Activated CD4-positive, alpha-beta T cell treated with anti-CD3 and anti-CD28 coated beads, Interleukin-2, amount 50 U/mL, for 24 hours (primary cell): ENCODE measurements at places on chromosomes 16 and 17.
A peak's percentile ranks its signal among the peaks of the same experiment; 100 is the strongest.

- DNase-seq: no peak
Measured at GRCh38 chr17:58643147-58643546, 48.7 kb downstream of the TEX14 start.

GRCh38 chr17:44919885-44920564, 4.7 kb upstream of the GFAP start:
- peak; percentile 18 for DNase-seq

DNA sequence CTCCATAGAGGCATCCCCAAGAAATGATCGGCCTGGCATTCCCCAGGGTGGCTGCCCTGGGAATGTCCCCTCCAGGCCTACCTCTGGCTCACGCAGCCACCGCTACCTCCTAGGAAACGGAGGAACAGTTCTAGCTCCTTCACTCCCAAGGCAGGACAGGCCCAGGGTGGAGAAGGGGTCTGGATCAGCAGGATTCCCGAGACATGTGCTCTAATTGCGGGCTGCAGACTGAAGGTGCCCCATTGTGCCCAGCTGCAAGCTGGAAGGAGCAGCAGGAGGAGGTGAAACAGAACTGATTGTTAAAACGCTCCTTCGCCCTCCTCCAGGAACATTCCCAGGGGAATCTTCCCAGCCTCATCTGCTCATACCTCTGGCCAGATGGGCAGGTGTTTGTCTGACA, 40.8 kb downstream of the SCNN1G start:
- no peak for DNase-seq

GRCh38 chr16:89350701-89351380, 133.3 kb downstream of the ZNF778 start:
- DNase-seq: peak; percentile 51

GRCh38 chr16:89174877-89175276, 3.3 kb downstream of the CDH15 start:
- DNase-seq: no peak

DNA sequence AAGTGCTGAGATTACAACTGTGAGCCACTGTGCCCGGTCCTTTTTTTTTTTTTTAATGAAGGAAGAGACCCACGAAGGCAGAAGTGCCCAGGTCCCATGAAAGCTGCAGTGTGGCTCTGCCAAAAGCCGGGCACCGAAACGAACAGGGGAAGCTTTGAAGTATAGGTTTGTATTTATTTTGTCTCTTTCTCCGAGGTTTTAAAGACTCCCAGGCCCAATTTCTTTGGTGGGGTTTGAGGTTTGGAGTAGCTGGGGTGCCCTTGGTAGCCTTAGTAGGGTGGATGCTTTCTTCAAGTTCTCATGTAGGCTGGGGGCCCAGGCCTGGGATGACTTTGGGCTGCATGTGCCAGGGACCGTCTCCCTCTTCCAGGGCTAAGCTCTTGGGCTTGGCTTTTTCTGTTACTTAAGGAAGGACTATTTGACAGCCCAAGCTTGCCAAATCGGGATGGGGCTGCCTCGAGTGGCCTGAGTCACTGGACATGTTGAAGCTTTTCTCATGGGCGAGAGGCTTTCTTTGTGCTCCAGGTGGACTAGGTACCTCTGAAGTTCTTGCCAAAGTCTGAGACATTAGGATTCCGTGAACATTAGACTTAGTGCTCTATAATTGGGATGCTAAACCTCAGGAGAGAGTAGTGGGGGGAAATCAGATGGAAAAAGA, 66.3 kb downstream of the WIPI1 start:
- DNase-seq: no peak

DNA sequence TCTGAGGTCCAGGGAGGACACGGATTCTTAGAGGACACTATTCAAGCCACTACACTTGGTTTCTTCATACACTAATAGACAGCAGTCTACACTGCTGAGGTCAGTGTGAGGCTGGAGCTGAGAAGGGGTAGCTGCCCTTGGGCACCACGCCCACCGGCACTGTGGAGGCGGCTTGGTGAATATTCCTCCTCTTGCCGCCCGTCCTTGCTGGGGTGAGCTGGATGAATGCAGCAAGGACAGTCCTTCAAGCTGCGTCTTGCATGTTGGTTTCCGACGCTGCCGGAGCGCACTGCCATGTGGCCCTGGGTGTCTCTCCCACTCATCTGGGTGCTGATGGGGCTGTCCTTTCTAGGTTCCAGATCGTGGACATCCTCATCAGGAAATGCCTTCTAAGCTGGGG, 2.6 kb downstream of the ZNF205 start:
- no peak for DNase-seq

DNA sequence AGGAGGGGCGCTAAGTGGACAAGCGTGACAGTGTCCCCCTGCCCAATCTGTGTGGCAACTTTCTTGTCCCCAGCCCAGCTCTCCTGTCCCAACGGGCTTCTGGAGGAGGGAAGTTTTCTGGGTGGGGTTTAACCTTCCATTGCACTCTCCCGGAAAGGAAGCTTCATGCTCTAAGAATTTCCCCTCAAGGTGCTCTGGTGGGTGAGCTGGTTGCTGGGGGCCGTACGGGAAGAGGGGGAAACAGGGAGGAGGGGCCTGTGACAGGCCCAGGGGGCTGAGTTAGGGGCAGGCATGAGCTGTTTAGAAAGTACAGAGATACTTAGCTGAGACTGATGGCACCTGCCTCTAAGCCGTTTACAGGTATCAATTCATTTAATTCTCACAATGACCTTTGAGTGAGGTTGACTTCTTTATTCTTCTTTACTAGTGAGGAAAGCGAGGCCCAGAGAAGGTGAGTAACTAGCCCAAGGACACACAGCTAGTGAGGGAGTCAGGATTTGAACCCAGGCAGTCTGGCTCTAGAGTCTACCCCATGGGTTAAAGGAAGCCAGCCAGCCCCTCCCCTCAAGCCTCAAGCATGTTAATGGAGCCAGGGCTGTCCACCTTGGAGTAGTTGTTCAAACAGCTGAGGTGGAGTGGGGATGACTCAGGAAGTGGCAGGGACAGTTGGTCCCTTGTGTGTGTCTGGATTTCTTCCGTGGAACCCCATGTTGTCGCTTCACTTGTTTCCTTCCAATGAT, 18.9 kb downstream of the ADGRG1 start:
- DNase-seq: no peak

DNA sequence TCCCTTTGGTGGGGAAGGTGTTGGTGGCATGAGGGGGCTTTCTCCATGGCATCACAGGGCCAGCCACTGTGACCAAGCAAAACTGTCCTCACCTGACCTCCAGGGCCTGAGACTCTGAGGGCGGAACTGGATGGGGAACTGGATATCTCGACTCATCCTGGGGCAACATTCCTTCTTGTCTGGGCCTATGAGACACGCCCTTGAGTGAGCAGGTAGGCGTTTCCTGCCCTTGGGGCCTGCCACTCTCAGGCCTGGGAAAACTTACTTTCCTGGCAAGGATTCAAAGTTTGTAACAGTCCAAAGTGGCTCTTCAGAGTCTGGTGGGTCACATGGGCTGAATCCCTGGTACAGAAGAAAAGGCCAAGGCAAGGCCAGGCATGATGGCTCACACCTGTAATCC, 9.6 kb downstream of the MT1X start:
- DNase-seq: no peak

DNA sequence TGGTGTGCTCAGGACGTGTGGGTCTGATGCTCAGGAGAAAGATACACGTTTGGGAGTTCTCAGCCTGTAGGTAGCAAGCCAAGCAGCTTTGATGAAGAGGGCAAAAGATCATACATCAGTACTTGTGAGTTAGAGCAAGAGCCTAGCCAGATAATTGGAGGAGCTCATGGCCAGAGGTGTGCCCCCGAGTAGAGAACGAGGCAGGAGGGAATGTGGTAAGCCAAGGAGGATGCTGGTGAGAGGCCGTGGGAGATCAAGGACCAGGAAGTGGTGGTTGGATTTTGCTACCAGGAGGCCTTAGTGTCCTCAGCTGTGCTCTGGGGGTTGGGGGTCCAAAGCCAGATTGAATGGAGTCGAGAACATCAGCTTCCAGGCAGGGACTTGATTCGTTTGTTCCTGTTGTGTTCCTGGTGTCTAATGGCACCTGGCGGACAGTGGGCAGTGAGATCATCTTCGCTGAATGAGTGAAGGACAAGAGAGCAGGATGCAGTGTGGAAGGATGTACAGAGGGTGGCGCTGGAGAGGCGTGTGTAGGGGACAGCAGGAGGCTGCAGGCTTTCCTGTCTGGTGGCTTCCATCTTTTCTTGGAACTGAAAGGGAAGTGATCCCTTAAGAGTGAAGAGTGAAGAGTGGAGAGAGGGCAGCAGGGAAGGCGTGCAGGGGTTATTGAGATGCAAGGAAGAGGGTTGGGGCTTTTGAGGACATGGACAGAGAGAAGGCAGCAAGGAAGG, 11.6 kb downstream of the FBXL19 start:
- no peak for DNase-seq

DNA sequence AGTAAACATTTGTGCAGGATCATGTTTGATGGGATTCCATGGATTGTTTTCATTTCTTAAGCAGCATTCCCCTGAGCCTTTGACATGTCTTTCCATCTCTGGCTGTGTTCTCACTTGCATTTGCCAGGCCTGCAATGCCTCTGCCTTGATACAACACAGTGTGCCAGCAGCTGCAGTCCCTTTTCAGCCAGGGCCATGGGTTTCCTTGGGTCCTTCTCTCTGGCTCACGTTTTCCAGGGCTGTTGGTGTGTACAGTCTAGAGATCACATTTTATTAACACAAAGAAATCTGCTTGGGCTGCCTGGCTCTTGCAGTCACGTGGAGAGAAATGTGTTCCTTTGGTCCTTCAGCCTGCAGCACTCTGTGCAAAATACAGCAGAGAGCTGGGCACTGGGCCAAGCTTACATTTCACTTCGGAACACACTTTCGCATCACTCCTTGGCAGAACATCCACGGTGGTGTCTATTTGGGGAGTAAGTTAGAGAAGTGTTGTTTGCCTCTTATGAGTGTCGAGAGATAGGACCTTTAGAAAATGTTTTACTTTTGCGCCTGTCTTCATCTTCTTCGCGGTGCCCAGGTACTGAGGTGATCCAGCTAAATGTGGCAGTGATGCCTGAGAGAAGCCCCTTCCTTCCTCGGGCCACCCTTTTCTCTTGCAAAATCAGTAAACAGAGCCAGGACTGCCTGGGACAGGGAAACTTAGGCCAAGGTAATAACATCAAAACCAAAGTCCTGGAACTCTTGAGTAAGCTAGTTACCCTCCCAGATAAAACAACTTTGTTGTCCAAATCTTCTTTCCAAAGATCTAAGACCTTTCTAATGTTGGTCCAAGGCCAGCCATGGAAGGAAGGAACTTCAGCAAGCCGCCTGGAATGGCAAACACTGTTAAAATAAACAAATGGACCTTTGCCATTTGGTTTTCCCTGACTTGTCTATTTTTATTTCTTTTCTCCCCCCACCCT, 20.9 kb downstream of the HLF start:
- DNase-seq: no peak

DNA sequence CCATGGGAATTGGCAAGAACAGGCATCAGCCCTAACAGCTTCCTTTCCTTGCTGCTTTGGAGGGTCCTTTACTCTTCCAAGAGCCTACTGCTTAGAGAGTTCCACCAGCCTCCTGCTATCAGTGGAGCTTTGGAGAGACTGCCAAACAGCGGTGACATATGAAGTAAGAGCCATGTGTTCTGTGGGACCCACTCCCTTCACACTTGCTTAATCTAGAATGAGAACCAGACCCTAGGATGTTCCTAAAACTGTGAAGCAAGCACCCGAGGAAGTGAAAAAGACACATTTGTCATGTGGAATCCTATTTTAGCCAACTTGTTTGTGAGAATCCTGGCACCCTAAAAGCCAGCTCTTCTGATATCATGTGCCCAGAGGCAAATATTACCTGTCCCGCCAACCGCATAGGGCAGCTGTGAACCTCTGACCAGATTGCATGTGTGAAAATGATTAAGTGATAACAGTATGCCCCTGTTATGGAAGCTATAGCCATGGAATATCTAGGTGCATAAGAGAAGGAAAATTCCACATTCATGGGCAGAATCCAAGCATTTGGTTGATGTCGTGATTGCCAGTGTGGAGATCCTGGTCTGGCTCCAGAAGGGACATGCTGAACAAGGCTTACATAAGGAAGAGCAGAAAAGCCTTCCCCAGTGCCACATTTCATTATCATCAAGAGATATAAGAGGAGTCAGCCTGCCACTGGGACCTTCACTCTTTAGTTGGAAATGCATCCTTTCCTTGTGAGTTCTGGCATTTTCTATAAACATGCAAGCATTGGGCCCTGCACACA, 18.7 kb downstream of the RCVRN start:
- DNase-seq: no peak

DNA sequence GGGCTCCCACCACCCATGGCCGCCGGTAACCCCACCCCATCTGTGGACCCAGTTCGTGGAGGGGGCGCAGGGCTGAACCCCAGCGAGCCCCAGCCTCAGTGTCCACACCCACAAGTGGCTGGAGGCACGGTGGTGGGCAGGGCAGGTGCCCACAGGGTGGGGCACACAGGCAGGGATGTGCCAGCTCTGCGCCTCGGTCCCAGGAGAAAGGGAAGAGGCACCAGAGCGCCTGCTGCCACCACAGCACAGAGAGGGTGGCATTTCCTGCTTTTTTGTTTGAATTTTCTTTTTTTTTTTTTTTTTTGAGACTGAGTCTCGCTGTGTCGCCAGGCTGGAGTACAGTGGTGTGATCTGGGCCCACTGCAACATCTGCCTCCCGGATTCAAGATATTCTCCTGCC, 19.0 kb downstream of the ZFPM1 start:
- no peak for DNase-seq

- peak; percentile 68 for DNase-seq
Measured at GRCh38 chr16:84175350-84176081, 11.3 kb downstream of the TAF1C start.

DNA sequence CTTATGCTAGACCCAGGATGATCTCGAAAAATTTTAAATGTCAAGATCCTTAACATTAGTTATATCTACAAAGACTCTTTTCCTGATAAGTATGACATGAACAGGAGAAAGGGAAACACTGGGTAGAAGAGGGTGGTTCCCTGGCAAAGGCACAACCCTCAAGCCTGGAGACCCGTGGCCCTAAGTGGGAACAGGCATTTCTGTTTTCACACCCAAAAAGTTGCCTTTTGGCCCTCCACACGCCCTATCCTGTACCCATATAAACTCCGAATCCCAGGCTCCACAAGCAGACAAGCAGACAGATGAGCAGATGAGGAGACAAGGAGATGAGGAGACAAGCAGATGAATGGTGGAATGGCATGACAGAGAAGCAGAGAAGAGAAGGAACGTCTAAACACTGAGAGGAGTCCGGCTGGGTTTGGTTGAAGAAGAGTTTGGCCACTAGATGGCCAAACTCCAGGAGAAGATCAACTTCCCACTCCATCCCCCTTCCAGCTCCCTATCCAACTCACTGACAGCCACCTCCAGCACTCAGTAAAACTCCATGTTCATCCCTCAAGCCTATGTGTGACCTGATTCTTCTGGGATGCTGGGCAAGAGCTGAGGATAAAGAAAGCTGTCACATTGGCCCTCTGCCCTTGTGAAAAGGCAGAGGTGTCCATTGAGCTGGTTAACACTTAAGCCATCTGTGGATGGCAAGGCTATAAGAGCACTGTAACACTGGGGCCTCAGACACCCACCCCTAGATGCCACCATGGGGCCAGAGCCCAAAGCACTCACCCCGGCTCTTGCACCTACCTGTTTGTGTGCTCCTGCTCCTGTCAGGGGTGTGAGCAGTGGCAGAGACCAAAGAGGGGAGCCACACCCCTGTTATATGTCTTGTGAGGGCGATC, 139.6 kb upstream of the FAM20A start:
- DNase-seq: no peak

- no peak for DNase-seq
Measured at GRCh38 chr16:48680881-48681280, 70.9 kb upstream of the N4BP1 start.
